ENCODE measurements at places on chromosomes 2 and 18.

- DNase-seq = peak; percentile 28
Observed at GRCh38 chr18:11751341-11752115, 62.5 kb downstream of the GNAL start.

DNA sequence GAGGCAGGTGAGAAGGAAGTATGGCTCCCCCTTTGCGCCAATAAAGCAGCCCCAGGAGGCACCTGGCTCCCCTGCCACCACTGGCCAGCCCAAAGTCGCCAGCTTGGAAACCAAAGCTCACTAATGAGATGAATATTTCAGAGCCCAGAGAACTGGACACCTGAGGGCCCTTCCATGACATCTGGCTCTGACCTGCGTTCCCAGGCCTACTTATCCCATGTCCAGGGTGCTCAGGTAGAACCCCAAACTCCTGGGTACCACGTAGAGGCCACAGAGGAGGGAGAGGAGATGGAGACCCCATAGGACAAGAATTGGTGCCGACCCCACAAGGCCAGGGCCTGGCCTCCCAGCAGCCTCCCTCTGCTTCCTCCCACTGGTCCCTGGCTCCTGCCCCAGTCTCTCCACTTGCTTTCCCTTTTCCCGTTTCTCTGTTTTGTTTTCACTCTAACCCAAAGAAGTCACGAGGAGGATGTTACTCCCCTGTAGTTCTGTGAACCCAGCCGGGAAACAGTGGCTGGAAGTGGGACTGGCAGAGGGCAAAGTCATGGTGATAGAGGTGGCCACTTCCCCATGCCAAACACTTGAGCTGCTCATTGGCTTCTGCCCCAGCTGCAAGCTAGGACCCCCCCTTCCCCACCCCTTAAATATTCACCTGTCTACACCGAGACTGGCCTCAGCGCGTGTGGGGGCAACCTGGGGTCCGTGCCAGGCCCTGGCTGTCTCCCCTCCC is 820 bp downstream of the TMBIM1 start:
- peak; percentile 31 for DNase-seq

DNA sequence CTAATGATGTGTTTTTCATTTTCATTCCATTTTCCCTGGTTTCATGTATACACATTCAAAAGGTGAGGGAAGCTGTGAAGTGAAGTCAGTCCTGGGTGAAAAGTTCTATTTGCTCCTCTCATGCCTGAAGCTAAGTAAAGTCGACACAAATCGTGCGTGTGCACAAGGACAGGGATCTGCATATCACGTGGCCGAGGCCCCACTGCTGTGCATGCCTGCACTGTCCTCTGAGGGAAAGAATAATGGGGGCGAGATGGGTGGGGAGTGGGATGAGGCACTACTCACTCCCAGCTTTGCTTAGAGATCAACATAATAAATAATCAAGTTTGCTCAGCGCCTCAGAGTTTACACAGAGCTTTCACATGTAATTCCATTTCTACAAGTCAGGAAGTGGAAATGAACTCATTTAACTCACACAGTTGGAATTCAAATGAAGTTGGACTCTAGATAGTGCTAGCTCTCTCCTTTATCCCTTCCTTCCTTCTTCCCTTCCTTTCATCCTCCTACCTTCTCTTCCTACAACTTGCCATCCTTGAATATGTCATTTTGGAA is 5.1 kb upstream of the PTPRM start:
- no peak for DNase-seq

DNA sequence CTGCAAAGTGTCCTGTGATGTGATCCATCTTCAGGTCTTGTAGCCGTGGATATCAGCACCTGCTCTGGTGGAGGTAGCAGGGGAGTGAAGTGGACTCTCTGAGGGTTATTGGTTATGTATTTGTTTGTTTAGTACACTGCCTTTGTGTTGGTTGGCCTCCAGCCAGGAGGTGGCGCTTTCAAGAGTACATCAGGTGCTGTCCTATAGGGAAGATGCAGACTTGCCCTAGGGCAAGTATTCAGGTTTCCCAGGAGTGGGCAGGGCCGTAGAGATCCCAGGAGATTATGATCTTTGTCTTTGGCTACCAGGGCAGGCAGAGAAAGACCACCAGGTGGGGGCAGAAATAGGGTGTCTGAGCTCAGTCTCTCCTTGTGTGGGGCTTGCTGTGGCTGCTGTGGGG is 411.8 kb downstream of the SOX11 start:
- DNase-seq = no peak

GRCh38 chr2:165957030-165957675 is 3.6 kb upstream of the TTC21B start:
- no peak for DNase-seq

GRCh38 chr2:108195133-108195439 is 44.7 kb upstream of the SULT1C3 start:
- no peak for DNase-seq

- DNase-seq = no peak
Observed at GRCh38 chr2:162629085-162629484, 209.5 kb downstream of the KCNH7 start.

- DNase-seq = no peak
Observed at GRCh38 chr18:10995550-10995949, 153.8 kb downstream of the PIEZO2 start.

DNA sequence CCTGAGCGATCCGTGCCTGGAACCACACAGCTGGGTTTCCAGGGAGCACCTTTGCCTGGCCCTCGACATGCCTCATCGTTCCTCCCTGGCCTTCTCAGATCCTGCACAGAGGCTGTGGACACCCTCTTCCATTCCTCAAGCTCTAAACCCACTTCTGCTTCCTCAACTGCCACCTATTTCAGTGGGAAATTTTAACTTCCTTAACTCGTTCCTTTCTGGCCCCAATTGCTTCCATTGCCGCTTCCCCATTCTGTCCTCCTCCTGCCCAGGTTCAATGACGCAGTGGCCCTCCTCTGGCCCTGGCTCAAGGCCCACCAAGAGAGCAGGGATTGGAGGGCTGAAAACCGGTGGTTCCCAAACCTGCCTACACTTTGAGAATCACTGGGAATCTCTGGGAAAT is 4.8 kb upstream of the B3GNT7 start:
- no peak for DNase-seq

DNA sequence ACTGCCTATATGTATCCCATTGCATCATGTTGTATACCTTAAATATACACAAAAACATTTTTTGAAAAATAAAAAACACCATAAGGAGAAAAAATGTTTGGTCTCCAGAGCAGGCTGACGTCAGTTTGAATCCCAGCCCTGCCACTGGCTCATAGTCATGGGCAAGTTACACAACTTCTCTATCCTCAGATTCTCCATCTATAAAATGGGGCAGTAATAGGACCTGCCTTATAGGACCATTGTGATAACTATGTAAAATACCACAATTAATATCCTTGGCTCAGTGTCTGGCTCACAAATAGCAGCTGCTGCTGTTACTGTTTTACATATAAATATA is 135.6 kb downstream of the SMAD7 start:
- no peak for DNase-seq

DNA sequence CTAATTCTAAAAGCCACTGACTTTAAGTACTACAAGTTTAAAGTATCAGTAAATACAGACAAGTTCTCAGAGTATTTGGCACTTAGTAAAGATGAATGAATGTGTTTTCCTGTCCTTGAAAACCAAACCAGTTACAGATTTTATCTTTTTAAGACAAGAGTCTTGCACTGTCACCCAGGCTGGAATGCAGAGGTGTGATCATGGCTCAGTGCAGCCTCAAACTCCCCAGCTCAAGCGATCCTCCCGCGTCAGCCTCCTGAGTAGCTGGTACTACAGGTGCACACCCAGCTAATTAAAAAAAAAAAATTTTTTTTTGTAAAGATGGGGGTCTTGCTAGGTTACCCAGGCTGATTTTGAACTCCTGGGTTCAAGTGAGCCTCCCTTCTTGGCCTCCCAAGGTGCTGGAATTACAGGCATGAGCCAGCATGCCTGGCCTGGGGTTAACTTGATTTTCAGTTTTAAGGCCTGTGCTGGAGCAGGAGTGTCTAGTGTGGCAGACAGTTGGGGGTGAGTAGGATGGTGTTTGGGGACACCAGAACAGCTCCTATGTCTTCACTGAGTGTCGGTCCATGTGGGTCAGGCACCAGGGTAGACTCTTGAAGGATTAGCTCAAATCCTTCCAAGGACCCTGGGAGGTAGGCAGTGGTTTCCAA is 9.7 kb downstream of the RPS7 start:
- no peak for DNase-seq

DNA sequence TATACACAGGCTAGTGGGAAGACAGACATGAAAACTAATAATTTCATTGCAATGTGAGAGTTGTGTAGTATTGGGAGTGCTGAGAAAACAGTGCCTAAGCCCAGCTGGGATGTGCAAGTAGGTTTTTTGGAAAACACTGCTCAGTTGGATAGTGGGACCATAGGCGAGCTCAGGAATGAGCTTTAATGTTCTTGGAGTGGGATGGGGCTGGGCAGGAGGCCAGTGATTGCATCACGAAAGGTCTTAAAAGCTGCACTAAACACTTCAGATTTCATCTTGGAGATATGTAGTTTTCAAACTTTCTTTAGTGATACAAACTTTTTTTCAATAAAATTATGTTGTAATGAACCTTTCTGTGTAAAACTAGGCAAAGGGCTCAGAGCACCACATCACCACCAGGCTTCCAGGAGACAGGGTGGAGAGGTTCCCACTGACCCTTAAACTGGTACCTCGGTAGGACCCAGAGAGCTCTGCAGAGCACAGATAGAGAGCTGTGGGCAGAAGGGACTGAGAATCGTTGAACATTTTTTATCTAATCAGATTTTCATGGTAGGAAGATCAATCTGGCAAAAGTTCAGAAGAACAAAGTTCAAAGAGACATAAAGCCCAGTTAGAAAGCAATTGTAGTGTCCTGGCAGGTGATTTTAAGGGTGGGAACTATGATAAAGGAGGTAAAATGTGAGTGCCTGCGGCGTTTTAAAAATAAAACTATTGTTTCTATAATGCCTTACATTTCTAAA is 176.2 kb downstream of the TRABD2A start:
- DNase-seq = no peak

DNA sequence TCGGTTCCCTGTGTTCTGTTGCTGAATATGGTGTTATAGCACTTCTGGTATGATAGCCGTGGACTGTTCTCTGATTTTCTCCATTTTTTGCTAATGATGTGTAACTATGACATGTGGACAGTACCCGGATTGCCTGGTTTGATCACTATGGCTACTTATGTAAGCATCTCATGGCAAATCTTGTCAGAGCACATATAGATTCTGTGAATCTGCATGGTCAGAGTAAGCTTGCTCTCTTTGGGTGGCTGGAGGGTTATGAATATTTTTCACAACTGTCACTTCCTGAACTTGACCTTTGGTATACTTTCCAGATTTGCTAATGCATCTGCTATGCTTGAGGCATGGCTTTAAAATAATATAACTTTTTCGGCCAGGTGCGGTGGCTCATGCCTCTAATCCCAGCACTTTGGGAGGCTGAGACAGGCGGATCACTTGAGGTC is 36.8 kb upstream of the ATP8B1 start:
- no peak for DNase-seq

GRCh38 chr18:47247416-47248114 is 3.9 kb downstream of the SKOR2 start:
- no peak for DNase-seq

- DNase-seq = no peak
Observed at GRCh38 chr2:184154438-184154837, 443.9 kb upstream of the ZNF804A start.

- peak; percentile 38 for DNase-seq
Observed at GRCh38 chr2:28707592-28707991, 44.0 kb upstream of the PPP1CB start.

DNA sequence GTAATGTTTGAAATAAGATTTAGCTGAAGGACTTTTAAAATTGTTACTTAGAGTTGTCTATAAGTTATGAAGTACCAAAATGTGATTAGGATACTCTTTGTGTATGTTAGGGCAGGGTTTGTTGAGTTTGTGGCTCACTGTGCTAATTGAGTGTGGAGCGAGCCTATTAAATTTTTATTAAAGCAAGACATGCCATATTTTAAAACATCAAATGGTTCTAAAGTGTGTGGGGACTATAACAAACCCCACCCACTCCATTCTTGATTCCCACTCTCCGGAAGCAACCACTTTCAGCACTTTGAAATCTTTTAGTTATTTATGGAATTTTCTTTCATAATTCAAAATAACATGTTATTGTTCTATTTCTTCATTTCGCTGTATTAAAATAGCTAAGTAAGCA is 1.8 kb downstream of the HNMT start:
- DNase-seq = no peak

DNA sequence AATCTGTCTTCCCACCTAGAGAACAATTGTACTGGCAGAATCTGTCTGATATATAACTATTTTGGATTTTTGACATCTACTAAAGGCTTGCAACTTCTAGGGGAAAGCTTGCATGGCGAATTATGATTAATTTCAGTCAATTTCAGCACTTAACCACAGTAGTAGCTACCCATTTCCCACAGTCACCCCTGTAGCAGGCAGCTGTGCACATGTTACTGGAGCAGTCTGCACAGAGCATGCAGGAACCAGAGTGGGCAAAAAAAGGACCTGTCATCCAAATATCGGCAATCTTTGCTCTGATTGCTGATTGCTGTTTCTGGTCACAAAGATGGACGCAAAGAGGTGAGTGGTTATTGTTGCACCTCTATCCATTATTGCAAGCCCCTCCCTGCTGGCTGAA is 473.3 kb downstream of the SPAG16 start:
- DNase-seq = no peak

- peak; percentile 44 for DNase-seq
Observed at GRCh38 chr2:33395655-33396249, 80.7 kb upstream of the RASGRP3 start.

DNA sequence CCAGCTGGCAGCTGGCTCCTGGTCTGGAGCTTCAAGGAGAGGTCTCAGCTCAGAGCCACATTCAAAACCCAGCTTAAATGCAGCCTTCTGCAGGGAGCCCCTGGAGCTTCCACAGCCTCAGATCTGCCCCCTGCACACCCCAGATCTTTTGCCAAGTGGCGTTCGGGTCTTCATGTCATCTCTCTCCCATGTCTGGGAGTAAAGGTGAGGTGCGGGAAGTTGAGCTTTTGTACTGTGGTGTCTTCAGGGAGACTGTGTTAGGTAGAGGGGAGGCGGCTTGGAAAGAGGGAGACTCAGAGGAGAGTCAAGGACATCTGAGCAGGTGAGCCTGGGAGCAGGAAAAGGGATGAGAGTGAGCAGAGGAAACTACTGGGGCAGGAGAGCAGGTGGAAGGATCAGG is 25.4 kb downstream of the MPHOSPH10 start:
- DNase-seq = no peak

- no peak for DNase-seq
Observed at GRCh38 chr2:165505514-165505913, 36.0 kb downstream of the CSRNP3 start.

GRCh38 chr2:121248766-121249343 is 36.1 kb downstream of the TFCP2L1 start:
- DNase-seq = no peak

DNA sequence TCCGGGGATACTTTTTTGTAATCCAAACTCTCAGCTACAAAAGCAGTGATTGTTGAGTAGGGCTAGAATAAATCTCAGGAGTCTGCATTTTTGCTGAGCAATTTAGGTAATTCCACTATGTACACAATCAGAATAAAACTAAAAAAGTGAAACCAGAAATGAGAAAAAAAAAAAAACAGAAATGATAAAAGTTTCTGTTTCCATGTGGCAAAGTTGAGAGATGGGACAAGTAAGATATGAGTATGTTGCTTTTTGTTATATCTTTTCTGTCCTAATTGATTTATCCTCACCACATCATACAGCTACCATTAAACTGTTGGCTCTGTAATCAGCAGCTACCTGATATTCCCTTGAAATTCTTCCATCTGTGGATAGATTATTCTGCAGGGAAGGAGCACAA is 92.7 kb downstream of the VWC2L start:
- no peak for DNase-seq

GRCh38 chr2:120243211-120243610 is 9.4 kb upstream of the RALB start:
- no peak for DNase-seq

GRCh38 chr2:238869-239268 is 25.0 kb downstream of the SH3YL1 start:
- DNase-seq = no peak
